MCF 10A (cell line): ENCODE measurements at places on chromosomes 16 and 17. TPM values are rescaled to one million over a fixed set of nuclear protein-coding genes. Genes with fewer than 3 reads are reported as not detected.

GRCh38 chr17:20982589-20983358 is 60.0 kb downstream of the USP22 start:
- no peak for DNase-seq

GRCh38 chr16:27495191-27495590 is 54.5 kb downstream of the GTF3C1 start:
- DNase-seq = no peak

GRCh38 chr16:53937161-53937880 is 233.4 kb downstream of the FTO start:
- DNase-seq = no peak

DNA sequence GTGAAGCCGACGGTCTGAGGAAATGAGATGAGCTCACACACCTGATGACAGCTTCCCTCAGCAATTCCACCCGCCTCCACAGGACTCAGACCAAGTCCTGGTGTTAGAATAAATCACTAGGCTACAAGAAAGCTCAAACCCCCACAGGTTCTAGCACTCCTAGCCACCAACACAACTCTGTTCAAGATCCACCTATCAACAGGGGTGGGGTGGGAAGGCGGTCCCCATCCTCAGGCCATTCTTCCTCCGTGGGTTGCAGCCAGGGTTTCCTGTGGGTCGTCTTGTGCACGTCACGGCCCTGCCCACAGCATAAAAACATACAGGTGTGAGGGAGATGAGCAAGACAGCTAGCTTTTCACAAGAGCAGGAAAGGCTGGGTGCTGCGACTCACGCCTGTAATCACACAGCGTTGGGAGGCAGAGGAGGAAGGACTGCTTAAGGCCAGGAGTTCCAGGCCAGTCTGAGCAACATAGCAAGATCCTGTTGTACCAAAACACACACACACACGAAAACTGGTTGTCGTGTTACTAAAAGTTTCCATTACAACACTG is 81.1 kb downstream of the ANKRD11 start:
- DNase-seq = no peak

GRCh38 chr16:73092236-73092781 is 44.4 kb upstream of the ZFHX3 start:
- no peak for DNase-seq

- DNase-seq = no peak
Observed at GRCh38 chr17:68288804-68289203, 2.1 kb downstream of the SLC16A6 start.

DNA sequence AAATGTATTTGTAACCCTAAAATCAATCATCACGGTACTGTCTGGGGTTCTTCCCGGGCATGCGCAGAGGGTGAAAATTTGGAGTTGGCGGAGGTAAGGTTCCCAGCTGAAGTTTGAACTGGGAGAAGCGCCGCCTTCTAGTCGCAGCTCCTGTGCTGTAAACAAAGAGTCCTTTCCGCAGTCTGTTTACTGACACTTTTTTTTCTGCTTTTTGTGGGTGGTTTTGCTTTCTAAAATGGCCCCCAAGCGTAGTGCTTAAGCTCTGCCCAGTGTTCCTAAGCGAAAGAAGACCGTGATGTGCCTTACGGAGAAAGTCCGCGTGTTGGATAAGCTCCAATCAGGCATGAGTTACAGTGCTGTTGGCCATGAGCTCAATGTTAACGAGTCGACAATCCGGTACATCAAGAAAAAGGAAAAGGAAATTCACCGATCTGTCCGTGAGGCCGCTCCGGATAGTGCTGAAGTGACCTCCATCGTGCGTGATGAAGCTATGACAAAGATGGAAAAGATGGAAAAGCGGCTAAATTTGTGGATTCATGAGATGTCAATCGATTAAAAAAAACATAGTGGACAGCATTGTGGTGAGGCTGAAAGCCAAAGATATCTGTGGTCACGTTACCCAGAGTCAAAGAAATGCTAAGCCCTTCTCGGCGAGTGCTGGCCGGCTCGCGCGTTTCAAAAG is 570 bp upstream of the CFDP1 start:
- DNase-seq = peak; percentile 62

The TBC1D3C gene
- total RNA-seq = 3.4 TPM in 1 of 2 replicates, not detected in the other
